ENCODE measurements at places on chromosomes 2 and 18. TPM values are rescaled to one million over a fixed set of nuclear protein-coding genes. Genes with fewer than 3 reads are reported as not detected.

- no peak for DNase-seq
These were observed 387.8 kb downstream of the CDH7 start for GRCh38 chr18:66138642-66139041.

DNA sequence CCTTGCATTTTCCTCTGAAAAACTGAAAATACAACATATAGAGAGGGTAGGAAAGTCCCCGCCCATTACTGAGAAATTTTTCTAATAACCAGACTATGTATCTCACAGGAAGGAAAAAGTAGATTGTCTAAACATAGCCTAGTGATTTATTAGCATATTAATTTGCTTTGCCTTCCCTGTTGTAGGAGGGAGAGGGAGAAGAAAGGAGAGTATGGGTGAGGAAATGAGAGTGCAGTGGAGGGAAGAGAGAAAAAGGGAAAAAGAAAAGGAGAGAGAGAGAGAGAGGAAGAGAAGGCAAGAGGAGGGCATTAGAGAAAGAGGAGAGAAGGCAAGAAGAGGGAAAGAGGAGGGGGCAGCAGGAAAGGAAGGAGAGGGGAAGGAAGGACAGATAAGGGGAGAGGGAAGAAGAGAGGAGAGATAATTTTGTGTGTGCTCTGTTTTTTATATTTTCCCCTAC lies 3.6 kb upstream of the KYNU start:
- no peak for DNase-seq

DNA sequence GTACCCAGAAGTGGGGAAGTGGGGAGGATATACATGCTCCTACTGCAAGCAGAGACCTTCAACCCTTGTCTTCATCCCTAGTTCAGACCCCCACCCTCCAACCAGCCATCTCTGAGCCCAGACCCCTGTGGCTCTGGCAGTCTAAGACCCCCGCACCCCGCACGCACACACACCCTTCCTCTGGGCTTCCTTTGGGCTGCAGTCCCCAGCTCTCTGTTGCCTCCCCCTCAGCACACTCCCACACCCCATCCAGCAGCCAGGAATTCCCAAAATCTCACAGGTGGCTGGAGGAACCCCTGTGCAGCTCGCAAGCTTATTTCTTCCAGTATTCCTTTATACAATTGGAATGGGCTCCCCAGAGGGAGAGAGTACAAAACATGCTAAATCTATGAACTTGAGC lies 13.9 kb upstream of the GYPC start:
- no peak for DNase-seq

The GNLY gene
- total RNA-seq = not detected

GRCh38 chr2:188022389-188022788 lies 269.3 kb upstream of the GULP1 start:
- DNase-seq = no peak

DNA sequence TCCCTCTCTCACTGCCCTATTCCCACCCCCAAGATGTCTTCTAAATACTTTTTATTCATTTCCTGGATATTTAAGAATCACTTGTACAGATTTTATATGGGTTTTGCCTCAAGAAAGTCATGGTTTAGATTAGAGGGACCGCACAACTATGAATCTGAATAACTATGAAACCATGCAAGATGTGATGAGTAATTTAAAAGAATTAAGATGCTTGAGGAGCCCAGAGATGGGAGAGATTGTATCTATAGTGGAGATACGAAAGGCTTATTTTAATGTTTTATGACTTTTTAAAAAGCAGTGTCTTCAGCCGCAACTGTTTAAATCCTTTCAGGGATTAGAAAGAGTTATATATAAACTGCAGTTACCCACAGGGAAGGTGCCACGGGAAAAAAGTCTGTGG lies 324.1 kb downstream of the LPIN1 start:
- DNase-seq = no peak

GRCh38 chr2:20955277-20956026 lies 88.4 kb downstream of the APOB start:
- DNase-seq = no peak

GRCh38 chr2:168323529-168324021 lies 76.2 kb upstream of the STK39 start:
- DNase-seq = no peak

GRCh38 chr18:59643740-59644139 lies 53.5 kb downstream of the CCBE1 start:
- DNase-seq = no peak

The ST8SIA5 gene
- not detected for total RNA-seq

DNA sequence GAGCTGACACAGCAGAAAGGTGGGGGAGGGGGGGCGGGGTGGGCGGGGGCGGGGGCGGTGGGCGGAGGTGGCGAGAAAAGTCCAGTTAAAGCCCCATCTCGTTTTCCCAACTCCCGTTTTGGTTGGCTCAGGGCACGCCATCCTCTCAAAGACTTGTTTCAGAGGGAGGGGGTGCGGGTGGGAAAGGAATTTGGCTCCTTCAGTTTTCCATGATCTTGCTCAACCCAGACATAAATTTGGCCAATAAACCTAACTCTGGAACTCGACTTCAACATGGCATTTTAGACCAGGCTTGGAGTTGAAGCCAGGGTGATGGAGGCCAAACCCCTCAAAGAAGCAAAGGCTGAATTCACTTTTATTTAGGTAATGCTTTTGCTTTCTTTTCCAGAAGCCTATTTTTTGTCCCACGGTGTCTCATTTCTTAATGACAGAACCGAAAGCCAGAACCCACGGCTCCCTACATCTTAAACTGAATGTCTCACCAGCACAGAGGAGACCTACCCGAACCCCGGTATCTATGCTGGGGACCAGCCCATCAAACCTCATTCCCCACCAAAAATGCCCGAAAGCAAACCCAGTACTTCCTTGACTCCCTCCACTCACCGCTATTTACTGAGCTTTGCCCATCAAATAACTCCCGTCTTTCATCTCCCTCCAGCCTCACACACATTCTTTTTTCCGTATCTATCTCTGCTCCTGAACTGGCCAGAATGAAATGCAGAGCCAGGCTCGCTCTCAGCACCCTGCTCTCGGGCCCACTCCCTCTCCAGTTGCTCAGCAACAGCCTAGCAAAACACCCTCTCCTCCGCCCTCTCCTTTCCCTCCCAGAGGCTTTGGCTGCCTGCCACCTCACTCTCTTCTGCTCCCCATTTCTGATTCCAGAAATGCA lies 4.3 kb downstream of the IGFBP5 start:
- DNase-seq = peak; percentile 49

The GLB1L gene
- total RNA-seq = 3.6 TPM

The PMS1 gene
- 24.7 TPM for total RNA-seq

DNA sequence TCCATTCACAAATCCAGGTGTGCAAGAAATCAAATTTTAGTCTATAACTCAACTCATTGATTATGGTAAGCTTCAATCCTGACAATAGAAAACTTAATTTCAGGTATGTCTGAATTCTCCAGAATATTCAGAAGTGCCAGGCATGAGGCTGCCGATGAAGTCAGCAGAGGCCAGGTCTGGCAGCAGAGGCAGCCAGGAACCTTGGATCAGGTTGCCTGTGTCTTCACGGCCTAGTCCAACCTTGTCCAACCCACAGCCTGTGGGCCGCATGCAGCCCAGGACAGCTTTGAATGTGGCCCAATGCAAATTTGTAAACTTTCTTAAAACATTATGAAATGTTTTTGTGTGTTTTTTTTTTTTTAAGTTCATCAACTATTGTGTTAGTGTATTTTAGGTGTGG lies 46.9 kb upstream of the ASPRV1 start:
- no peak for DNase-seq

DNA sequence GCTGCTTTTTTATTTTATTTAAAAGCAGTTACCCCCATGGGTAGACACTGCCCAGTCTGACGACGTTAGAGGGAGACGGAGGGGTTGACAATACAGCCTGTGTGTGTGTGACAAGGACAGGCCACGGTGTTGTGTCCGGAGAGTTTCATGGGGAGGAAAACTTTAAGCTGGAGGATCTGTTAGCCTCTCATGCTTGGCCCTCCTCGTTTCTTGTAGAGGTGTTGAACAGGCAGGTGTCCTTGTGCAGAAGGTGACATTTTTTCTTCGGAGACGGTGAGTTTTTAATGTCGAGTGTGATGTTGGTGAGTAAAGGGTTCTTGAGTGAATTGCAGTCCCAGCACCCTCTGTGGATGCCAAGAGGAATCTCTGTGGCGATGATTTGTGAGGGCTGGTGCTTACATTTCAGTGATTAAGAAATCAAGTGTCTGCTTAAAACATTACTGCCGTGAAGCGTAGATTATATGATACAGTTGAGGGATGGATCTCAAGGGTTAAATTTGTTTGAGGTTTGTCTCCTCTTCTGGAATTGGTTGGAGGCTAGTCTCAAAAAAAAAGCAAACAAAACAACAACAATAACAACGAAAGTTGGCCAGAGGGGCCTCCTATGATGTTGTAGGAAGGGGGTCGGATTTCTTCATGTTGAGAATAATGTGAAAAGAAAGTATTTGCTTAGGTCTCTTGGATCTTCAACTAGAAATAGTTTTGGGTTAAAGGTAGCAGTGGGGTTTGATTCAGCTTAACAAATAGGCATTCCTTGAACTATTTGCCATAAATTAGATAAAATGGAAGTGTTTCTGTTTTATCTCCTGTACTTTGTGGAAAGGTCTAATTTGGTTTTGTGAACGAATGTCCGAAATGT lies 1.6 kb downstream of the NCOA1 start:
- DNase-seq = peak; percentile 30

DNA sequence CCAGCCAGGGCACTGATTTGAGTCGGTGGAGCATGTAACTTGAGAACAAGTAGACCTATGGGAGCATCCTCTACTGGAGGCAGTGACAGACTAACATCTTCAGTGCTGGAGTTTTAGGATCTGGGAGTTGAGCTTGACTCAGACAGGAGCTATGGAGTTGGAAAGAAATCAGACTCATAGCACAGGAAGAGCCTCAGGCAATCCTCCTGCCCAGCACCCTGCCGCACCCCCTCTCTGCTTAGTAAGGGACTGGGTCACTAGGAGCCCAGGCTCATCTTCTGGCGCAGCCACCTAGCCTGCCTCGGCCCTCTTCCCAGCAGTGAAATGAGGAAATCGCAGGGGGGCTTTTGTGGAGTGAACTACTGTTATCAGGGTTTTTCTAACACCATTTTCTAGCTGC lies 3.6 kb downstream of the ARID5A start:
- no peak for DNase-seq

- DNase-seq = no peak
These were observed 373.6 kb downstream of the CDH7 start for GRCh38 chr18:66124394-66124793.

DNA sequence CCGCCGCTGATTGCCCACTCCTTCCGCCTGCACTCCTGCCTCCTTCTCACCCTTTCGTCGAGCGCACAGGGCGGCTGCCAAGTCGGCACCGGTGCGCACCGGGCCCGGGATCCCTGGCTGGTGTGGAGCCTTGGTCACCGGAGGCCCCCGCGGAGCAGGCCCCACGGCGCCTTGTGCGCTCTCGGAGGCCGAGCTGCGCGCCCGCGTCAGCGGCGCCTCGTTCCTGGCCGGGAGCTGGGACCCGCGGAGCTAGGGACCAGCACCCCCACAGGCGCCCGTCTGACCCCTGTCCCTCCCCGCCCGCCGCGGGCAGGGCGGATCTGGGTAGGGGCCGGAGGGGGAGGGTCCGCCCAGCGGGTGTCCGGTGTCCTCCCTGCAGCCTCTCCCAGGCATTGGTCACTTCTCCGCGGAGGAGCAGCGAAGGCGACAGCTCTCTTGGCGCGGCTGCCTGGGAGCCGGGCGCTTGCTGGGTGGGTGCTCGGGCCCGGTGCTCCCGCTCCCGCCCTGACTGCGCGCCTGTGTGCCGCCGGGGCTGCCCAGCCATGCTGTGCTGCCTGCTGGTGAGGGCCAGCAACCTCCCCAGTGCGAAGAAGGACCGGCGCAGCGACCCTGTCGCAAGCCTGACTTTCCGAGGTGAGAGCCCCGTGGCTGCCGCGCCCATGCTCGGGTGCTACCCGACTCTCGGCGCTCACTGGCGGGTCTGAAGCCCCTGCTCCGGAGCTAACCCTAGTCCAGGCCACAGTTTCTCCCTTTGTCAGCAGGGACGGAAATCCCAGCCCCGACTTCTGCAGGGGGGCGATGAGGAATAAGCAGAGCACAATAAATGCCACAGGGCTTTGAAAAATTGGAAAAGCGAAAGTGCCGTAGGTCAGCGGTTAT lies 13.2 kb downstream of the DYSF start:
- DNase-seq = no peak

The DCC gene
- total RNA-seq = not detected

DNA sequence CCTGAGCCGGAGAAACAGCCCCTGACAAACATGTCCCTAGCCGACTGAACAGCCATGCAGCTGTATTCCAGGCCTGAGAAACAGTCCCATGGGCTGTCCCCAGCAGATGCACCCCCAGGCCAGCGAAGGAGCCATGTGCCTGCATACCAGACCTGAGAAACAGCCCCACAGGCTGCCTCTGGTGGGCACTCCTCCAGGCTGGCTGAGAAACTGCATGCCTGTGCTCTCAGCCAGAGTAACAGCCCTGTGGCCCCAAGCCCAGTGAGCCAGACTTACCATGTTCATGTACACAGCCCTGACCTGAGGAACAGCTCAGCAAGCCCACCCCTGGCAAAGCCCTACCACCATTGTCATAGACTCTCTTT lies 24.8 kb downstream of the BOLL start:
- no peak for DNase-seq

DNA sequence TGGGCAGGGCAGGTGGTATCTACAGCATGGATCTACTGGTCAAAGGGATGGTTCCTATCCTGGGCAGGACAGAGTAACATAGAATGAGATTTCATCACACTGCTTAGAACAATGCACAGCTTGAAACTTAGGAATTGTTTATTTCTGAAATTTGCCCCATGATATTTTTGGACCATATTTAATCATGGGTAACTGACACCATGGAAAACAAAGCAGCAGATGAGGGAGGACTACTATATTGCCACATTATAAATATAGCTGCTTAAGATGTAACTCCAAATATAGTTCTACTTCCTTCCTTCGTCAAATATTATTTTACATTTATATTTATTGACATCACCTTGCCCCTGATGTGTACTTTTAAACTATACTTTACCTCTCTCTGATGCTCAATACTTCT lies 254.7 kb downstream of the PTPRM start:
- no peak for DNase-seq

- no peak for DNase-seq
These were observed 13.6 kb upstream of the ZNF397 start for GRCh38 chr18:35227254-35227653.

DNA sequence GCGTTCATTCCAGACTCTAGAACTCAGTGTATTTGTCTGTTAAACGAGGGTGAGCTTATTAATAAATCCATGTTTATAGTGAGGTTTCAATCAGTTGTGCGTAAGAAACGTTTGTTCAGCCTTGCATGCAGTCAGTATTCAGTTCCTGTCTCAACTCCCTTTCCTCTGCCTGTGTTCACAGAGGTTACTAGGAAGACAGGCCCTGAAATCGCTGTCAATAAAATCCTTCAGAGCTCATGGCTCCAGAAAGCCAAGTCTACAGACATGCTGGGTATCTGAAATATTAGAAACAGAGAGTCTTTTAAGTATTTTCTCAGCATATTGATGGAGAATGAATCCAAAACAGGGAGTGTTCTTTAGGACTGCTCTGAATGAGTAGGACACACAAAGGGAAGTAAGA lies 75.4 kb downstream of the KLF7 start:
- no peak for DNase-seq

Data from K562 (cell line).